ENCODE measurements at places on chromosomes 11 and 22. TPM values are rescaled to one million over a fixed set of nuclear protein-coding genes. Genes with fewer than 3 reads are reported as not detected.

Gene SCN4B
- polyA plus RNA-seq, result not detected

Gene STK33
- 1.4 TPM for polyA plus RNA-seq

Gene TSPO
- polyA plus RNA-seq, result 125 TPM

Gene PRG3
- polyA plus RNA-seq, result not detected

Gene MRPL49
- 95.5 TPM for polyA plus RNA-seq

Gene PDGFB
- 0.24 TPM for polyA plus RNA-seq

Gene SLC43A3
- polyA plus RNA-seq, result 15.8 TPM

Gene LMNTD2
- polyA plus RNA-seq, result 3.8 TPM

Gene CDON
- polyA plus RNA-seq, result not detected

Gene CHRNA10
- 0.21 TPM for polyA plus RNA-seq

Gene SEPTIN3
- 0.05 TPM for polyA plus RNA-seq

Gene RTN4RL2
- 0.14 TPM for polyA plus RNA-seq

All from IgD-negative memory B cell (primary cell).